ENCODE measurements at places on chromosomes 6 and 20.

DNA sequence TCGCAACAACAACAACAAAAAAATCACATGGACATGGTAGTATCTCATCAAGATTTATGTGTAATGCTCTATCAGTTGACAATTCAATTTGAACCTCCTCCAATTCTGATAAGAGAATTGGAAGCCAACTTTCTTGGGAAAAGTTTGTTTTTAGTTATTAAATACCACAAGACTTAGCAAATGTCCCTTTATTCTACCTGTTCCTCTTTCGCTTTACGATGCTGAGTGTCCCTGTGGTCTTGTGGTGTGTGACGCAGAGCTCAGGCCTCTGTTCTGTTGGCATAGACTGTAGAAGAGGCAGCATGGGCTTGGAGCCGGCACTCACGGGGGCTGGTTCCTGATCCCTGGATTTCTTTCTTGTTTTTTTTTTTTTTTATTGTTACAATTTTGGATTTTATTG is 76.7 kb downstream of the PSMB1 start:
- DNase-seq = no peak

GRCh38 chr6:7249391-7249790 is 63.6 kb downstream of the SSR1 start:
- no peak for DNase-seq

DNA sequence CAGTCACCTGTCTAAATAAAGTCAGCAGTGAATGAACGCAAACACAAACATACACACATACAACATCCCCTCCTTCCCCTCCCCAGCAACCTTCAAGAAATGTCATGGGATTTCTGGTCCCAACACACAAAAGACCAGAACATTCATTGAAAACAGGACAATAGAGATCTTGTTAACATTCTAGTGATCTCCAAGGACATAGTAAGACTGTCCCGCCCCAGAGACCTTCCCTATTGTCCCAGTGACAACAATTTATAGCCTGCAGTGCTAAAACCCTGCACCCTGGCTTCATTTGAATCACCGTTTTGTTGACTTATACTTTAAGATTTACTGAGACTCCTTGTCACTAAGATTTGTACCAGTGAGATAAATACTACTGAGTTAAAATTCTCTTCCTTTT is 143.9 kb upstream of the NOX3 start:
- no peak for DNase-seq

DNA sequence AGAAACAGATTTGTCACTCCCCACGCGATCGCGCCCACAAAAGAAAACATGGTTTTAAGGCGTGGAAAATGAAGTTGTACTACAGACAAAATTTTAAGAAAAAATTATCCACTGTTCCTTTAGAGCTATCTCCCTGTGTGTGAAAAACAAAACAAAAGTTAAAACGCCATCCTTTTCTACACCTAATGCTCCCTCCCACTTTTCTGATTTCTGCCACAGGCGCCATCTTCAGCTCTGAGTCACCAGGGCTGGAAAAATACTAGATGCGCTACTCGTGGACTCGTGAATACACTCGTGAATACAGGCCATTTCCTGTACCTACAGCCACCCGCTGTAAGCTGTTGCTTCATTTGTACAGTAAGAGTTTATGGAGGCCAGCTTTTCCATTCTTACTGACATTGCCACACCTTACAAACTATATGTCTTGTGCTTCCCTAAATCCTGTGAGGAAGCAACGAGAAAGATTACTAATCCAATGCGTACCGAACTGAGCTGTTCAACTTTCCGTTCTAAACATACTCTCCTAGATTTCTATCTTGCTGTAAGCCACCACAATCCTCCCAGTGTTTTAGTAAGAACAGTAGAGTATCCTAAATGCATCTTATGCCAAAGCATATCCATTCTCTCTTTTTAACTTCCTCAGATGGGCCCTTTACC is 773 bp upstream of the AHI1 start:
- peak; percentile 25 for DNase-seq

DNA sequence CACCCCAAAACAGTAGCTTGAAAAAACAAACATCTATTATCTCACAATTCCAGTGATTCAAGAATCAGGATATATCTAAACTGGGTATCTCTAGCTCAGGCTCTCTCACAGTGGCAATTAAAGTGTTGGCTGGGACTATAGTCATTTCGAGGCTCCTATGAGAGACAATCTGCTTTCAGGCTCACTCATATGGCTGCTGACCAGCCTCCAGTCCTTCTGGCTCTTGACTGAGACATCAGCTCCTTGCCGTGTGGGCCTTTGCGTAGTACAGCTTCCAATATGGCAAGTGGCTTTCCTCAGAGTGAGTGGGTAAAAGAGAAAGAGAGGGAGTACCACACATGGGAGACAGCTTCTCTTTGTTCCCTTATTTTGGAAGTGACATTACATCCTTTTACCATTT is 327.2 kb downstream of the CENPW start:
- DNase-seq = no peak

GRCh38 chr20:24011282-24011681 is 22.7 kb upstream of the GGTLC1 start:
- DNase-seq = no peak

DNA sequence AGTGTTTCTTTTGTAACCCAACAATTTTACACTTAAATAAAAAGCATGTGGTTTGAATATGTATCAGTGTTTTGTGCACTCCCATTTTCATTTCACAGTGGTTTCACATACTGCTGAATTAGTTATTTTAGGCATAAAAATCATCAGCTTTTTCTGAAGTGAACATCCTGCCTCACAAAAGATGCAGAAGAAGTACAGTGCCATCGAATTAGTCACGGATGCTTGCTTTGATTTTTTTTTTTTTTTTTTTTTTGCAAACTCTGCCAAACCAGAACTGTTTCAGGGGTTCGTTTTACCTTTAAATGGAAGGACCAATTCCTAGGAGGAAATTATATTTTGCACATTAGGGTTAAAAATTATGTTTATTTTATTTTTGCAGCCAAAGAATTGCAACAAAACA is 158.6 kb downstream of the RPS12 start:
- no peak for DNase-seq

GRCh38 chr6:158559895-158560835 is at the start of gene TMEM181:
TSS of gene TMEM181 (plus strand) at chr6:158560091. CDS start at chr6:158560225, 134 bp downstream.
- DNase-seq = peak; percentile 89

All from left ventricle myocardium inferior (tissue), 1 donor.